ENCODE measurements at places on chromosomes 2 and 18.
A peak's percentile ranks its signal among the peaks of the same experiment; 100 is the strongest.

DNA sequence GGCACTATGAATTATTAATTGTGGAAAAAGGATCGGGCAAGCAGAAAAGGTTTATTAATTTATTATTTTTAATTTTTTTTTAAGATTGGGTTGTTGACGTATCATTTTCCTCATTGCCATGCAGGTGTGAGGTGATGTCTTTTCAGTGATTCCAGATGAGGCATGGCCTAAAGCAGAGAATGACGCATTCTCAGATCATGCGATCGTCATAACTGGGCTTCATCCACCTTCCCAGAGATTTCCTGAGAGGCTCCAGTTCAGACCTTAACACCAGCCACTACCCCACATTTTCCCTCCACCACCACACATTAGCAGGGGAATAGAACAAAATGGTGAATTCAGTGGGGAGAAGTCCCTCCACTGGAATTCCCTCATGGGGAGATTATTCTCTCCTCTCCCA lies 518.4 kb upstream of the SPHKAP start:
- no peak for DNase-seq

GRCh38 chr18:45619062-45619825 lies 4.0 kb downstream of the SLC14A2 start:
- no peak for DNase-seq

DNA sequence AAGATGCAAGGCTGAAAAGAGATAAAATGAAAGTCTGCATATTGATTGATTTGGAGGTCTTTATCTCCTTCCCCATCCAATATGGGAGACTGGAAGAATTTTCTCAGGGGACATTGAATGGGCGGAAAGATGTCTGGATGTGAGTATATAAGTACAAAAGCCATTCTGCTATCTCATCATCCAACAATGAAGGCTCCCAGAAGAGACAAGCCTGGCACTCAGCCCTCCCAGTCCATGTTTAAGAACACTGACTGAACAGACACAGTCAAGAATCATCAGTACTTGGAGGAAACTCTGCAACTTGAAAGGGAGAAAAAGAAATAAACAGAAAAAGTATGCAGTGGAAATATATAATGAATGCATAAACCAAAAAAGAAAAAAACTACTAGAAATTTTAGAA lies 80.9 kb downstream of the PTRHD1 start:
- no peak for DNase-seq

DNA sequence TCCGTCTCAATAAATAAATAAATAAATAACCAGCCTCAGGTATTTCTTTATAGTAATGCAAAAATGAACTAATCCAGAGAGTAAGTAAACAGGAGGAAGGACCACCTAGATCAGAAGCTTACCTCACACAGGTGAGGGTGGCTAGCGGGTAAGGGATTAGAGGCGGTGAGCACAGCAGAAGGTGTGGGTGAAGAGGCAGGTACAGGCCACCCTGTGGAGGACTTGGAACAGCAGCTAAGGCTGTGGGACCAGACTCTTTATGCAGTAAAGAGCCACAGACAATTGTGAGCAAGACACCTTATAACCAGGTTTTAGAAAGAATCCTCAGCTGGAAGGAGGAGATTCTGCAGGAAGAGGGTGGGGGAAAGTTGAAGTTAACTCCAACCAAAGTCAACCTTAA lies 34.2 kb upstream of the TTR start:
- DNase-seq: no peak

DNA sequence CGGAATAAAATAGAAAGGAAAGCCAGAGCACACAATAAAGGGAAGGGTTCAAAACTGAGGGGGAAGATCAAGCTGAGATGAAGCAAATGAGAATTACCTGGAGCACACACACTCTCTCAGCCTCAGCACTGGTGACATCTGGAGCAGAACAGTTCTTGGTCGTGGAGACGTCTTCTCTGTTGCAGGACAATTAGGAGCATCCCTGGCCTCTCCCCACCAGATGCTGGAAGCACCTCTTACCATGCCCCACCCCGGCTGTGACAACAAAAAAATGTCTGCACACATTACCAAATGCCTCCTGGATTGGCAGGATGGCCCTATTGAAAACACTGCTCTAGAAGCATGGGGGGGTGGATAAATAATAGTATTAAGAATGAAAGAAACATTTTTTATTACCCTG lies 43.6 kb upstream of the MAP3K20 start:
- DNase-seq: no peak

DNA sequence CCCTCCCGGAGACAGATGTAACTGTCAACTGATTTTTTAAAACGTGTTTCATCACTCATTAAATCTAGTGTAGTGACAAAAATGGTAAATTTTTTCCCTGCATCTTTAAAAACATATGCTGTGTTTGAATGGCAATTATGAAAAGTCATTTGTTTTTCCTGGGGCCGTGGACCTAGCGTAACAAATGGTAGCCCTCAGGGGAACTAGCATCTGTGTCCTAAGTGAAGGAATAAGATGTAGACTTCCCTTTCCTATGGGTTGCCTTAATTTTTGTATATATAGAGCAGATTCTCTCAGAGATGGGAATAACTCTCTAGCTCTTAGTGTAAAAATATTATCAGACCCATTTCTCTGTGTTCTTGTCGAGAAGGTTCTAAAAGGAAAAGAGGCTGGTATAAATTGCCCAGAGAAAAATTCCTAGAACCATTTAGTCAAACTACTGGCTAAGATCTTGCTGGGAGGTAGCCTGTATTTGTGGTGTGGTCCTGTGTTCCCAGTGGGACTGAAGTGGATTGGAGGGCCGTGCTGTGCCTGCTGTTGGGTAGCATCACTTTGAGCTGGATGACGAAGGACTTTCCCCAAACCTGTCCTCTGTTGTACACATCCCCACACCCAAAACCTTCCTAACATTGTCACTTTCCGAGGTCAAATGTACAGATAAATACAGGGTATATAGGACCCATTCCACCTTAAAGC lies 85.8 kb downstream of the LIMS1 start:
- DNase-seq: no peak

DNA sequence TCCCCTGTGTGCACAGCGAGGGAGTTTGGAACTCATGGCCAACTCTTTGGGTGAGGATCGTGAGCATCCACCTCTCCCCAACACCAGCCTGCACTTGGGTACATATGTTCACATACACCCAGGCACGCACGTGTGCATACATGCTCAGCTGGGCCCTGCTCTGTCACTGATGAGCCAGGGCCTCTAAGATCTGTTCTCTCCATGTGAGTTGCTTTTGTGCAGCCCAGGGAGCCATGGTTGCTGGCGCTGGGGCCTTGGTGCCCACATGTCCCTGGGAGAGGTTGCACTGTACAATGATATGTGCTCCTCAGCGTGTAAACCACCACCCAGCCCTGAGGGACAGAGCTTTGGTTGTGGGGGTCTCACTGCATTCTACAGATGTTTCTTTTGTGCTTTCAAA lies 44.1 kb downstream of the KLHL29 start:
- DNase-seq: no peak

- no peak for DNase-seq
These were observed 13.8 kb downstream of the FANCL start for GRCh38 chr2:58227171-58227917.

DNA sequence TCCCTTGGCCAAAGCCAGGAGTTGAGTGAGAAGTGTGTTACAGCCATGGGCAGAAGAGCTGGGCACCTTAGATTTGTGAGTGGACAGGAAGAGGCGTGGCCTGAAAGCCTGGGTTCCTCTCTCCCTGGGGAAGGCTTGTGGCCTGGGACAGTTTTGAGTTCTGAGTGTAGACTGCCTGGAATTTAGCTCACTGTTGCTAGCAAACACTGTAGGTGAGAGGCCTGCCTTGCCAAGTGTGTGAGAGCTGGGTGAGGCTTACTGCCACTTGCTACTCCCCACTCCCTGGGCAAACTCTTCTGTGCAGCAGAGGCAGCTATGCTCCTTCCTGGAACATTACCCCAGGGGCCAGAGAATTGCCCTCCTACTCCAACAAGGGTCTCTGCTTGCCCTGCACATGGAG lies 150.0 kb upstream of the GALNT5 start:
- no peak for DNase-seq

GRCh38 chr2:165618806-165619205 lies 149.3 kb downstream of the CSRNP3 start:
- no peak for DNase-seq

DNA sequence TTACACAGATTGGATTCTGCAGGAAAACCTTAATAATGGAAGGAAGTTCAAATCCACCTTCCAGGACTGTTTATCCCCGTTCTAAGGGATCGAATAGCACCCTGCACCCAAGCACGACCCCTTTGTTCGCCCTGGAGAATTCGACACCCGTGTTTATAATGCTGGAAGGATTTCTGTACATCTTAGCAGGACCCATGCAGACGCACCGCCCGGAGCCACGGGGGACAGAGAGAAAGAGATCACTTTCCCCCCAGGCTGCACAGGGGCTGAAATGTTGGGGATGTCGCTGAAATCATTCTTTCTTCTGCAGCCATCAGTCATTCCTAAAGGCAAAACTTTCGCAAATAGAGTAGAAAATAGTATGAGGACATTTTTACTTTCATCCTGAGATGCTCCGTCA lies 238.7 kb upstream of the SALL3 start:
- no peak for DNase-seq

DNA sequence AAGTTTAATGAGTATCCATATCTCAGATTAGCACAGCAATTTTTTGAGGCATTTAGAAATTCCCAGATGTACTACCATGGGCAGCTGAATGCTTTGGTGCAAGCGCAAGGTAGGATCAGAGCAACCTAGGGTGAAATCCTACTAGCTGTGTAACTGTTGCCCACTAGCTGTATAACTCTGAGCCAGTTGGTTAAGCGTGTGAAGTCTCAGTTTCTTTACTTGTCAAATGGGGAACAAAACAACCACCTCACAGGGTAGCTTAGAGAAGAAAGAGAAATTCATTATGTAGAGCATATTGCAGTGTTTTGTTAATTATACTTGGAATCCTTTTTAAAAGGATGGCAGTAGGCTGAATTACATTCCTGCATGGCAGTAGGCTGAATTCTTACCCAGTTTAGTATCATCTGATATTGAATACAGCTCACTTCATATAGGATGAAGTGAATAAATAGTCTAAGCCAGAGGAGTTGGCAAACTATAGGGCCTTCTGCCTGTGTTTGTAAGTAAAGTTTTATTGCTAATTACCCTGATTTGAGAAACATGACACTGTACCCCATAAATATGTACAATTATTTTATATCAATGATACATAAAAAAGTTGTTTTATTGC lies 180.7 kb downstream of the PLCL1 start:
- no peak for DNase-seq

DNA sequence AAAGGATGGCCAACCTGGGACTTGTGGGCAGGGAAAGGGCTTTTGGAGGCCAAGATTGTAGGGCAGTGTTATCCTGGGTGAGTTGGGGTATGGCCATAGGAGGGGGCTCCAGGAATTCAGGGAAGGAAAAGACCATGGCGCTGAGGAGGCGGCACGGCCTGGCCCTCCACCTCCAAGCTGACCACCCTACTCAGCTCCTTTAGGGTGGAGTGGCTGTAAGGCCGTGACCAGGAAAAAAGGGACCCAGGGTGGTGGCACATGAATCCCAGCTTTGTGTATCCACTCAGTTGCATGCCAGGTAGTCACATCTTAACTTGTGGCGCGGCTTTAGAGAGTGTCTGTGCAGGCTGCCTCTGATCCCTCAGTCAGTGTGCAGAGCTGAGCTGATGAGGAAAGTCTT lies 168.1 kb downstream of the AGAP1 start:
- DNase-seq: no peak

GRCh38 chr2:88334418-88334817 lies 118.1 kb downstream of the FOXI3 start:
- no peak for DNase-seq

DNA sequence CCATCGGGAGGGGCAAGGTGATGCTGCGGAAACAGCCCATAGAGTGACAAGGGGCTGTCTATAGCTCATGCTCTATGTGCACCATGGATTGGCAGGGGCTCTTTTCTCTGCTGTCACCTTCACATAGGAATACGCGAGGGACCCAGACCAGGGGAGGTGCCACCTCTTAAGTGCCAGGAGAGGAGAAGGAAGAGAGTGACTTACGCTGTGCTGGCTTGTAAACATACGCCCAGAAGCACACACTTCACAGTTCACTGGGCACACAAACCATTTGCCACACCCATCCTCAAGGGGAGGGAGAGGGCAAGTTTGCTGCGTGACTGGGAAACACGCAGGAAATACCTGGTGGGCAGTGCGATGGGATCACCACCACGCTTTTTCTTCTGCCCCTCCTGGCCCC lies 65.1 kb upstream of the GPR45 start:
- DNase-seq: no peak

DNA sequence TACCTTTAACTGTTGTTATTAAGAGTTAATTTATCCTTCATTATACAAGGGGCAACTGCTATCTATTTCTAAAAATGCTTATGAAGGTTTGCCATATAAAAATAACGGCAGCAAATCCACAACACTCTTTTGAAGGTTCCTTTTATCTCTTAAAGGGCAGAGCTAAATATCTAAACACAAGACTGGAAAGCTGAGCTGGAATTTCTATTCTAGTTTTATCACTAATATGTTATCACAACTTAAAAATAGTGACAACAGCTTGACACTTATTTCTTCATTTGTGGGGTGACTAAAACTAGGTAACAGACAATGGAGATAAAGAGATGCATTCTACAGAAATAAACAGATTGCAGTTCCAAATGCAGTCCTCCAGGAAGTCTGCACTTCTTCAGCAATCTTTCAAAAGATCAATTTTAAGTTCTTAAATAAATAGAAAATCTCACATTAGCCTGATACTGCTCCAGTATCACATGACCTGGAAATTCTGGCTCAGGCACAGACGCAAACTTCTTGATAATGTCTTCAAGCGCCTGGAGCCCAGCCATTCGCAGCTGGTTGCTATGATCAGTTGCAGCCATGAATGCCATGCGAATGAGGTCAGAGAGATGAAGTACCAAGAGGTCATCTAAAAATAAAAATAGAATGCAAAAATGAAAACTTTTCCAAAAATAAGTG lies 54.0 kb upstream of the STRN start:
- no peak for DNase-seq

DNA sequence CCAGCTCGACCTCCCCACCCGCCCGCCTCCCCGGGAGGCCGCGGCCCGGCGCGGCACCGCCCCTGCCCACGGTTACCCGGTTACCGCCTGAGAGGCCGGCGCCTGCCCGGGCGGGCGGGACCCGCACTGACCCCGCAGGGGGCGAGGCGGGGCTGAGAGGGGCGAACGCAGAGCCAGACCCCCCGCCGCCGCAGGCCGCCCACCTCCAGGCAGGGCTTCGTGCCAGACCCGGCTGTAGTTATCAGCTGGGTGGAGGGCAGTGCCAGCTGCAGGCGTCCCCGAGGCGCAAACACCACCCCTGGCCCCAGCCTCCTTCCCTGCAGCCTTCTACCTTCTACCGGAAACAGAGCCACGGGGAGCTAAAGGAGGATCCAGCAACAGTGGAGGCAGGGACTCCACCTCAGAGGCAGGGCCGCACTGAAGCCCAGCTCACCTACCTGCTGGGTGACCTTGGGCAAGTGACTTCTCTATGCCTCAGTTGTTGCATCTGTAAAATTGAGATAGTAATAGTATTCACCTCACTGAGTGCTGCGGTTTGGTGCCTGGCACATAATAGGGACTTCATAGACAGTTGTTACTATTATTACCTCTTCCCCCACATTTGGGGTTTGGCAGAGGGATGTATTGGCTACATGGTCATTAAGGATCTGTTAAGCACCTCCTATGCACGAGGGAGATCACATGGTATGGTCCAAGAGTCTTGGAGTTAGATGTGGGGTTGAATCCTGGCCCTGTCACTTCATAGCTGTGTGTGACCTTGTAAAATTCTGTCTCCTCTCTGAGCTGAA lies 231.6 kb upstream of the SMAD2 start:
- peak; percentile 54 for DNase-seq
